GM10248 (cell line): ENCODE measurements at places on chromosomes 4 and X.

GRCh38 chrX:39331082-39331704 lies 529.9 kb downstream of the MID1IP1 start:
- no peak for DNase-seq

GRCh38 chr4:112270051-112270450 lies 15.7 kb downstream of the TIFA start:
- no peak for DNase-seq

DNA sequence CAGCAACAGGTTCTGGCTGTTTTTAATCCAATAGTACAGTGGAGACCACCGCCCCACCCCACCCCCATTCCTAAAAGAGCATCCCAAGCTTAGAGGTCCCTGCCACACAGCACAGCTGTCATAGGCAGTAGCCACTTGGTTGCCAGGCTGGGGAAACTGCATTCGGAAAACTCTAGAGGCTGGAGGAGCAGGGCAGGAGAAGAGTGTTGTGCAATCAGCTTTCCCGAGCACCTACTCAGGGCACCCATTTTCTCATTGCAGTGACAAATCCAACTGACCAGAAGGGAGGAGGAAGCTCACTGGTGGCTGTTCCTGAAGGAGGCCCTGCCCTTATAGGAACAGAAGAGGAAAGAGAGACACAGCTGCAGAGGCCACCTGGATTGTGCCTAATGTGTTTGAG lies 1.1 kb downstream of the CXCL1 start:
- no peak for DNase-seq

GRCh38 chrX:41689711-41690110 lies 938 bp downstream of the GPR34 start:
- DNase-seq: no peak

- DNase-seq: peak; percentile 67
Observed at GRCh38 chrX:40158036-40158706, 60.4 kb upstream of the BCOR start.

GRCh38 chrX:132676561-132677186 lies 187.8 kb upstream of the MBNL3 start:
- DNase-seq: no peak
